ENCODE measurements at places on chromosomes 7 and 10.

GRCh38 chr7:81446212-81446611 lies 323.6 kb downstream of the HGF start:
- DNase-seq: no peak

GRCh38 chr10:10515479-10516204 lies 502.0 kb upstream of the CELF2 start:
- no peak for DNase-seq

DNA sequence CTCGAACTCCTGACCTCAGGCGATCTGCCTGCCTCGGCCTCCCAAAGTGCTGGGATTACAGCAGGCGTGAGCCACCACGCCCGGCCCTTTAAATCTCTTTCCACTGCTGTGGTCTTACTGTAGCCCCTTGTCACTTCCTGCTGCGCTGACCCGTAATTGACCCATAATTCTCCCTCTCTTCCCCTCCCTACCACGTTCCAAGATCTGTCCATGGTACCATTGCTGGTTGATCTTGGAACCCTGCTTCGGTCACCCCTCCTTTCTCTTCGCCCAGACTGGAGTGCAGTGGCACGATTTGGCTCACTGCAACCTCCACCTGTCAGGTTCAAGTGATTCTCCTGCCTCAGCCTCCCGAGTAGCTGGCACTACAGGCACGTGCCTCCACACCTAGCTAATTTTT lies 6.5 kb downstream of the POR start:
- DNase-seq: no peak

- no peak for DNase-seq
Measured at GRCh38 chr10:111879969-111880368, 303.6 kb downstream of the GPAM start.

Data from activated T-helper 9 cell treated with anti-CD3 and anti-CD28 coated beads, Interleukin-2, amount 50 U/mL, for 16 hours (primary cell).